Adipocyte (in vitro differentiated cells): ENCODE measurements at places on chromosomes 3 and 15.

GRCh38 chr3:130491431-130491830, 25.5 kb upstream of the COL6A6 start:
- no peak for DNase-seq

DNA sequence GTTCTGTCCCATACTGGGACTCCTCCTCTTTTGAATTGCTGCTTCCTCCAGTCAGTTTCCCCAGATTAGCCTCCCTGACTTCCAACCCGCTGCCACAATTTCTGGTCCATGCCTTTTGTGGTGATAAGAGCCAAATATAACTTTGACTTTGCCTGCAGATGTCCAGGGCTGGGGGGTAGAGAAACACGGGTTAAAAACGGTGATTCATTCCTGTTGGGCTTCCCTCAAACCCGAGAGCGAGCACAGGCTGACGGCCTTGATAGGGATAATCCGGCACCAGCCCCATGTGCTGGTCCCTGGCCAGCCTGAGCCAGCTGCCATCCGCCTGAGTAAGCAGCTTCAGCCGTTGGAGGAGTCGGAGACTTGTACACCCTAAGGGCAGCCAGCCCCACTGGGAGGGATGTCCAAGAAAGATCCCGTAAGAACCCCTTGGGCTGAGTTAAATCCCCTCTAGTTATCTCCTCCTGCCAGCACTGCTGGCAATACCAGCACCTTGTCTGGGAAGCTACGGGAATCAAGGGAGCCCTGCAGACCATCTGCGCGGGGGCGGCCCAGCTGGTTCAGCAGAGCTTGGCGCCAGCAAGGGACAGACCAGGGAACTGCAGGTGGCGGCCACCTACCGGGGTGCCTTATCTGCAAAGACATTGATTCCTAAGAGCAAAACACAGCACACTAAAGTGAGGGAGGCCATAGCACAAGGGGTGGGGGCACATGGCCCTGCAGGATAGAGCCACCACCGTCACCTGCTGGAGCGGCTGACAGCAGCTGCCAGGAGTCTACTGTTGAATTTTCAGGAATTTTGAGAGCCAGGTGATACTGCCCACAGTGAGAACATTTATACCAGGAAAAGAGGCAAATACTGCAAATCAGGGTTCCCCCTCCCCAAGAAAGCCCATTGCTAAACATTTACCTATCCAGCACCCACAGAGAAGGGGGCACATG, 18.1 kb downstream of the CSPG4 start:
- DNase-seq: peak; percentile 97

GRCh38 chr3:124826703-124827102, 60.5 kb downstream of the ITGB5 start:
- DNase-seq: peak; percentile 79

GRCh38 chr15:31236184-31237042, 90.2 kb upstream of the KLF13 start:
- peak; percentile 92 for DNase-seq

DNA sequence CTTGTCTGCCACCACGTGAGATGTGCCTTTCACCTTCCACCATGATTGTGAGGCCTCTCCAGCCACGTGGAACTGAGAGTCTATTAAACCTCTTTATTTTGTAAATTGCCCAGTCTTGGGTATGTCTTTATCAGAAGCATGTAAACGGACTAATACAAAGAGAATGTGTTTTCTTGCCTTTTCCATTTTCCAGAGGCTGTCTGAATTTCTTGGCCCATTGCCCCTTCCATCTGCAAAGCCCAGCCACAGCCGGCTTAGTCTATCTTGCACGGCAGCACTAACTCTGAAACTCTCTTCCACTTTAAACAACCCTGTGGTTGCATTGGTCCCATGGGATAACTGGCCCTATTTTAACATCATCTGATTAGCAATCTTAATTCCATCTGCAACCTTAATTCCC, 215.3 kb downstream of the LRTM1 start:
- DNase-seq: no peak

GRCh38 chr15:78325092-78325843, 14.9 kb upstream of the CRABP1 start:
- peak; percentile 74 for DNase-seq

DNA sequence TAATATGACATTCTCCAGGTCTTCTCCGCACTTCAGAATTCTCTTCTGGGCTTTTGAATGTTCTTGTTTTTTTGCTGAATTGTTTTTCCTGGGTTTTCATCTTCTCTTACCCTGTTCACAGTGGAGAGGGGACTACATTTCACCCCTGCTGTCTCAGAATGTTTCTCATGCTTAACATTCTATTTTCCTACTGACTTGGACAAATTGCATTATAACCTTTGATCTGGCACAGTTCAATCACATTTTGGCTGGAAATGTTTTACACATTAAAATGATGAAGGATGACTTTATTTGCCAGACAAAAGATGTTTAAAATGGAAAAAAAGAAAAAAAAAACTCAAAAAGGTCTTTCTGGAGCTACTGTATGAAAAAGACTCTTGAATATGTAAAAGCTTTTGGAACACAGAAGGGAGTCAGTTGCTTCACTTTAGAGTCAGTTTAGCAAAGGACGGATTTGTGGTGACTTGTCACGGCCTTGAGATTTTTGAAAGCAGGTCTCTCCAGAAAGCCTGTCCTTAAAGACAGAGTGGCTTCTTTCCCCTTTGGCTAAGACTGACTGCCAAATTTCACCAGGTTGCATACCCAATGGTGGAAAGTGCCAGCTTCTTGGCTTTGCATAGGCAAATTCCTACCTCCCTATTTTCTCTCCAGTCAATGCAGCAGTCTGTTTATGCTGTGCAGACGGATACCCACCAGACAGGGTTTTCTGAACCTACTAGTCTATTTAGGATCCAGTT, 401.0 kb upstream of the TBL1XR1 start:
- no peak for DNase-seq

- peak; percentile 71 for DNase-seq
Observed at GRCh38 chr15:62390791-62391640, 225.9 kb upstream of the C2CD4B start.
